ENCODE measurements at places on chromosomes 11 and 22.

DNA sequence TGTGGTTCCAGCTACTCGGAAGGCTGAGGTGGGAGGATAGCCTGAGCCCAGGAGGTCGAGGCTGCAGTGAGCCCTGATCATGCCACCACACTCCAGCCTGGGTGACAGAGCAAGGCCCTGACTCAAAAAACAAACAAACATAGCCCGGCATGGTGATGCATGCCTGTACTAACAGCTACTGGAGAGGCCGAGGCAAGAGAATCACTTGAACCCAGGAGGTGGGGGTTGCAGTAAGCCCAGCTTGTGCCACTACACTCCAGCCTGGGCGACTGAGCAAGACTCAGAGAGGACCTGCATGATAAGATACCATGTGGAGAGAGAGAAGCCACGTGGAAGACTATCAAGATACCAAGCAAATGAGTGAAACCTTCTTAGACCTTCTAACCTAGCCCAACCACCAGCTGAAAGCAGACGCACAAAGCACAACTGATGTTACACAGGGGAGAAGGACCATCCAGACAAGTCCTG is 36.1 kb downstream of the AMBRA1 start:
- DNase-seq: no peak

- peak; percentile 57 for DNase-seq
These were observed 1.2 kb downstream of the ROM1 start for GRCh38 chr11:62614275-62614674.

DNA sequence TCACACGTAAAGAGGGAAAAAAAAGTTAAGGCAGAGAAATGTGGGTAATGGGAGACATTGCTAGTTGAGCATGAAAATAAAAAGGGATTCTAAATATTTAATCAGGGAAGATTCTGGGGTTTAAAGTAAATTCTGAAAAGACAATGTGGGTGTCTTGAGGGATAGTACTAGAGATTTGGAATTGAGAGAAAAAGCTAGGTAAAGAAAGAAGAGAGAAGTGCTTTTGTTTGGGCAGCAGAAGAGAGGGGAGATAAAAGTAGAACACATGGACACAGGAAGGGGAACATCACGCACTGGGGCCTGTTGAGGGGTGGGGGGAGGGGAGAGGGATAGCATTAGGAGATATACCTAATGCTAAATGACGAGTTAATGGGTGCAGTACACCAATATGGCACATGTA is 3.5 kb upstream of the YPEL4 start:
- no peak for DNase-seq

DNA sequence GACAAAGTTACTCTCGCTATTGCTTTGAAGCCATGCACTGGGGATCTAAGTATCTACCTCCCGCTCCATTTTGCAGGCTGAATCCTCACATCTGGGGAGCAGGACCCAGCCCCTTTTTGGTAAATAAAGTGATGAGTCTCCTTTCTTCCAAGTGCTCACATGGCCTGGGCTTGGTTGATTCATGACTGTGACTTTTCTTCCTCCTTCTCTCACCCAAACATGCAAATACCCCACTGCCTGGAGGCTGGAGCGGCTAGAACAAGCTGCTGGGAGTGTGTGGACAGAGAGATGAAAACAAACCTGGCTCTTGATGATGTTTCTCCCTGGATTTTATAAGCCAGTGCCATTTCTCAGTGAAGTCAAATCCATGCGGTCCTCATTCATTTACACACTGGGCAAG is 72.7 kb downstream of the TRIM29 start:
- DNase-seq: no peak

- DNase-seq: no peak
These were observed 37.1 kb downstream of the ST3GAL4 start for GRCh38 chr11:126392633-126393013.

DNA sequence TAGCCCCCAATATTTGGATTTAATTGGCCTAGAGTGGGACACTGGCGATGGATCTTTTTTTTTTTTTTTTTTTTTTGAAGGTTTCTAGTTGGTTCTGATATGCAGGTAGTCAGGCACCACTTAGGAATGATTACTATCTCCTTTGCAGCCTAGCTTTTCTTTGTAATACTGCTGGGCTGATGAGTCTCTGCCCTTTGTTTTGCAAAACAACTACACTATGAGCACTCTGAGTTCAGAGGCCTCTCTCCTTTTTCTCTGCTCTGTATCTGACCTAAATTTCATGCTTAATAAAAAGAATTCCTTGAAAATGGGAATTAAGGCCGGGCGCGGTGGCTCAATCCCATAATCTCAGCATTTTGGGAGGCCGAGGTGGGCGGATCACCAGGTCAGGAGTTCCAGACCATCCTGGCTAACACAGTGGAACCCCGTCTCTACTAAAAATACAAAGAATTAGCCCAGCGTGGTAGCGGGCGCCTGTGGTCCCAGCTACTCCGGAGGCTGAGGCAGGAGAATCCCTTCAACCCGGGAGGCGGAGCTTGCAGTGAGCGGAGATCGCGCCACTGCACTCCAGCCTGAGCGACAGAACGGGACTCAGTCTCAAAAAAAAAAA is 1312.3 kb downstream of the FAM181B start:
- DNase-seq: no peak

- DNase-seq: no peak
These were observed 122.8 kb downstream of the SHANK2 start for GRCh38 chr11:71129624-71130023.

DNA sequence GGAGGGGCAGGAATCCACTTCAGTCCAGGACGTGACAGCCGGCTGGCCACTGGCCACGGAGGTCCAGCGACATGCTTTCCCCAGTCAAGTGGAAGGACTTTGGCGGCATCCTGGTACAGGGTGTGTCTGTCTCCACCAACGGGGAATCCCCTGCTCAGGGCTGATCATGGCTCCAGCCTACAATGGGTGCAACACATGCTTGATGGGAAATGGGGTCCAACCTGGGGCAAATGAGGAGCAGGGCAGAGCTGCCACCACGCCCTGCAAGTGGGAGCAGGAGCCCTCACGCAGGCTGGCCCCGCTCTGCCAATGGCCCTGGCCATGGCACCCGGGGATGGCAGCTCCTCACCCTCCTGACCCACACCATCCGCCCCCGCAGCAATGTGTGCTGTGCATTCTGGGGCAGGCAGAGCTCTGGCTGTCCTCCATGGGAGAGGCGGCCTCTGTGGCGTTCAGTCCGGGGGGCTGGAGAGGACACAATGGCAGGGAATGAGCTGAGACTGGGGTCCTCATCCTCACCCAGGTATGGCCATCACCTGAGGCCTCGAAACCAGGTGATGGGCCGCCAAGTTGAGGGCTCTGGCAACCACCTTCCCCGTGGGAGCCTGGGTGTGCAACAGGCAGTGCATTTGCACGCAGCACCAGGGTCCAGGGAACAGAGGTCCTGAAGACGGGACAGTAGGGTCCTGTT is 5.8 kb upstream of the SEPTIN5 start:
- DNase-seq: no peak

GRCh38 chr22:40199223-40199622 is 21.5 kb downstream of the TNRC6B start:
- no peak for DNase-seq

GRCh38 chr22:39917776-39918495 is 17.1 kb downstream of the GRAP2 start:
- no peak for DNase-seq

DNA sequence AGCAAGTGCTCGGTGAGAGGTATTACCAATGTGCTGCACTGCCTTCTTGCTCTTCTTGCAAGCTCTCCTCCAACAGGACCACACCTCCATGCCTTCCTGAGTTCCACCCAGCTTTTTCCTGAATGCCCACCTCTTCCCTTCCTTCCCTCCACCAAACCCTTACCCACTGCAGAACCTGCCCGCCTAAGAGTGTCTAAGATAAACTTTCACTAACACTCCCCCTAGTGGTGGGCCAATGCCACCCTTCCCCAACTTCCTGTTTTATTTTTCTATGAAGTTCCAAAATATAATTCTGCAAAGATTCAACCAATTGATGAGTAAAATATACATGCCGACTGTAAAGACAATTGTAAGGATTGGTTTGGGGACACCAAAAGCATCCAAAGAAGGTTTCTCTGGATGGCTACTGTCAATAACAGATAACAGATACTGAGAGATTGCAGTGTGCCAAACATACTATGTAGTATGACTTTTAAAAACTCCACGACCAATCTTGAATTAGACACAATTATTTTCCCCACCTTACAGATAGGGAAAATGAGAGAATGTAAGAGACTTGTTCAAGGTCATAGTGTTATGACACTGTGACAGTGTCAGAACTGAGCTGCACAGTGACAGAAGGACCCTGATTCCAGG is 38.6 kb upstream of the BMAL1 start:
- DNase-seq: peak; percentile 55

DNA sequence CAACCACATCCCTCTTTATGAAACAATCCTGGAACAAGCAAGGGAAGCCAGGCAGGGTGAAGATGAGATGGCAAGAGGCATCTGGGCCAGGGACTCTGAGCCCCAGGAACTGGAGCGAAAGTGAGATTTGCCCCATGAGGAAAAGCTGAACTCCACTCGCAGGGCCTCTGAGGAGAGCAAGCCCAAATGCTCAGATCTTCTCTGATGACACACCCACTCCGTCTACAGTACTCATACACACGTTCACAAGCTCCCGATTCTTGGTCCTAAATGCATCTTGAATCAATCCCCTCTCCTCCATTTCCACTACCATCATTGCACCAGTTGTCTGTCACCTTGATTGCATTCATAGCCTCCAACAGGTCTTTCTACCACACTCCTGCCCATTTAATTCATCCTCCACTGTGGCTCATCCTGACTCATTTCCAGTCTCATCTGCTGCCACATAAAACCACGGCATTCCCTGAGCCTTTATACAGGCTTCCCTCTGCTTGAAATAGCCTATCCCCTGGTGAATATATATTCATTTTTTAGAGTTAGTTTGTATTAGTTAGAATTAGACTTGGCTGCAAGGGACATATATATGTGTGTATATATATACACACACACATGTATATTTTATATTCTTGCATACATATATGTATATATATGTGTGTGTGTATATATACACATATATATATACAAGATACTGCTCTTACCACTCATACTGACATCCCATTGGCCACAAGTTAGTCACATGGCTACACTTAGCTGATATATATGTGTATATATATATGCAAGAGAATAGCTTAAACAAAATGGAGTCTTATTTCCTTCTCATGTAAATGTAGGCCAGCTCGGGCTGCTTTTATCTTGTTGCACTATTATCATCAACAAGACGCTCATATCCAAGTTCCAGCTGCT is 1.4 kb upstream of the APOA5 start:
- DNase-seq: no peak

DNA sequence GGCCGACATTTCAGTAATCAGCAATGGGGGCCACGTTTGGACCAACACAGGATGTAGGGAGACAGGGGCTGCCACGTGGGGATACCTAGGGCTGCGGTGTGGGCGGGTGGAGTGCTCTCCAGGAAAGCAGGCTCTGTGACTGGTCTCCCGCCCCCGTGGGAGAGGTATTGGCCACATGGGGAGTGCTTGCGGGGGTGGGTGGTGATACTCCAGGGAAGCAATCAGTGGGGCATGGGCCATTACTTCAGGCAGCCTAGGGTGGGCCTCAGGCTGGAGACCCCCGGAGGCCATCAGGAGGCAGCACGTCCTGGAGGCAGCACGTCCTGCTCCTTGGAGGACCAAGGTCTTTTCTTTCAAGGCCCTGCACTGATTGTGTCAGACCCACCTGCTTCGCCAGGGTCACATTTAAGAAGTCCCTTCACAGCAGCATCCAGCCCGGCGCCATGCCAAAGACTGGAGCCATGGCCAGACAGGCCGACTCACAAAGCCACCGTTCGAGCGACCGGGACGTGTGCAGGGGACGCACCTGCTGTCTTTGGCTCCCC is 3.0 kb upstream of the MUC2 start:
- DNase-seq: no peak

- DNase-seq: peak; percentile 48
These were observed 86.9 kb downstream of the STIM1 start for GRCh38 chr11:3942160-3942955.

DNA sequence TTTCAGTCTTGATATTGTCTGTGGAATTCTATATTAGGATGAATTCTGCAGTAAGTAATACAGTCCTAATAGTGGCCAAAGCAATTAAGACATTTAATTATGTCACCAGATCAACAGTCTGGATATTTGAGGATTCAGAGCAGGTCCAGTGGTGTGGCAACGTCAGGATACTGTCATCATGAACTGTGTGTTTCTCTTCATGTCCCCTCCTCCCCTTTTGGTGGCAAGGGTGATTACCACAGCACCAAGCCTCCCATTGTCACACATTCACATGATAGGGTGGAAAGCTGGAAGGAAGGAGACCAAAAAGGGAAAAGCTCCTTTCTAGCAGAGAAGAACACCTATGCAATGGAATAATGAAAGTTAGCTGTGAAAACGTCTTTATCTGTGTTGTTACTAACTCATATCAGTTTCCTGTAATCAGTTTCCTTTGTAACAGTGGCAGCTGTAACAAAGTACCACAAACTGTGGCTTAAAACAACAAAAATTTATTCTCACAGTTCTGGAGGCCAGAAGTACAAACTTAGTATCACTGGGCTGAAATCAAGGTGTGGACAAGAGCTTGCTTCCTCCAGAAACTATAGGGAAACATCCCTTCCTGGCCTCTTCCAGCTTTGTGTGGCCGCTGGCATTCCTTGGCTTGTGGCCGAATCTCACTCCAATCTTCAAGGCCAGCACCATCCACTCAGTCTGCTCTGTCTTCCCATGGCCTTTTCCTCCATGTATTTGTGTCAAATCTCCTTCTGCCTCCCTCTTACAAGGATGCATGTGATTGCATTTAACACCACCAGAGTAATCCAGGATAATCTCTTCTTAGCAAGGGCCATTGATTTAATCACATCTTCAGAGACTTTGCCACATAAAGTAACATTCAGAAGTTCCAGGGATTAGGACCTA is 6.5 kb upstream of the RBM14 start:
- DNase-seq: no peak

DNA sequence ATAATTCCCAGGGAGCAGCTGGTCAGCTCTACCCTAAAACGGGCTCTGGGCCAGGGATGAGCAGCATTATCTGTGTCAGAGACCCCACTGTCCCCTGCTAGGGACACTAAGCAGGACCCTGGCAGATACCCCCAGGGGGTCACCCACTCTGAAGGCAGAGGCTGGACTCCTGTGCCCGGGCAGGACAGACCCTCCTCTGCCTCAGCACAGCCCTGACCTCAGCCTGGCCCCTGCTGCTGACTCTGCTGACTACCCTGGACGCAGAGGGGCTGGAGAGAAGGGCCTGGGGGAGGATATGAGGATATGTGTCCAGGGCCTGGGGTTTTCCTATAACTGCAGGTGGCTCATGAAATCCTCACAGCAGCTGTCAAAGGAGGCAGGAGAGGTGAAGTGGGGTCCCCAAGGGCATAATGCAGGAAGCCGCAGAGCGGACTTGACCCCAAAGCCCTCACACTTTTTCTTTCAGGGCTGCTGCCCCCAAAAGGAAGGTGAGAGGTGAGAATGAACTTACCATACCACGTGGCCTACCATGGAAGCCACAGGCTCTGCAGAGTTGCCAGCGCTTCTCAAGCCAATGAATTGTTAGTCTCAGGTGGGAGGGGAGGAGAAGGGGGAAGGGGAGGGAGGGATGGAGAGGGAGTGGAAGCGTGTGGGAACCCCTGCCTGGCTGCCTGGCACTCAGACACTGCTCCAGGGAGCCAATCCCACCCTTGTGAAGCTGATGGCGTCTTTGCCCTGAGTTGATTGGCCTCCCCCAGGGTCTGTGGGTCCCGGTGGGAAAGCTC is 76.7 kb upstream of the WNT11 start:
- no peak for DNase-seq
